Femur (tissue), 1 donor: ENCODE measurements at places on chromosomes 12 and 14.

DNA sequence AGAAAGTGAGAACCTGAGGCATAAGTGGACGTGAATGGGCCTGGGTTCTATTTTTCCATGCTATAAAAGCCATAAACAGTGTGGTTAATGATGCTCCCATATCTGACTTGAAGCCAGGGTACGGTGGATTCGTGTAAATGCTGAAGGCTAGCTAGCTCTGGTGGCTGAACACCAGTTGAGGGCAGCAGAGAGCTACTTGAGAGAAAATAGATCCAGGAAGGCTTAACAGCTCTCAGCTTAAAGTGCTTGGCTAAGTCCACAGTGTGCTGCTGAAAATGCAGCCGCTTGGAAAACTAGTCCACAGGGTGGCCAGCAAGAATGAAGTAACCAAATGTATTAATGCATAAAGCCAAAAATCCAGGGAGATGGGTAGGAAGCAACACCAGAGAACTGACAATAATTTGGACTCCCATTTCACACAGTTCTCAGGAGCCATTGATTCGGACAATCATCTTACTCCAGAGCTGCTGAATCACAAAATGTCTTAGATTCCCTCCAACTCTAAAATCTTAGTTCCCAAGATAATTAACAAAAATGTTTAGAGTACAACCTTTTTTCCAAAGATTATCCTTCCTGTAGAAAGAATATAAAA, 15.0 kb upstream of the FOXG1 start:
- no peak for DNase-seq

DNA sequence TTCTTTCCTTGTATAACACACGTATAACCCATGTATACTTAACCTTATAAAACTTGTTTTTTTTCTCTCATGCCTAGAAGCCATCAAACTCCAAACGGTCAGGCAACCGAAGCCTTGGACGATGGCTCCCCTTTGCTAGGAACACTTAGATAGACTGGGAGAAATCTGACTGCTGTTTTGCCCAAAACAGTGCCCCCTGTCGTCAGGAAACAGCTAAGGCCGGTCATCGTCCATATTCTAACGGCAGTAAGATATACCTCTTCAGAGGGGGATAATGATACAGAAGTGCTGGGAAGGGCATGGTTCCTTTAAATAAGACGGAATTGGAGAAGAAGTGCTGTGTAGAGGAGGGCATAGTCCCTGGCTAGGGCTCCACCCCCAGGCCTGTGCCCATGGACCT, 130.5 kb downstream of the SLC41A2 start:
- DNase-seq = no peak

- no peak for DNase-seq
Measured at GRCh38 chr12:54364413-54364812, at the start of gene GPR84. GPR84 (minus strand) TSS chr12:54364486; CDS start chr12:54363851, 635 bp downstream.

GRCh38 chr14:63996016-63996415, 143.2 kb downstream of the SYNE2 start:
- DNase-seq = no peak

DNA sequence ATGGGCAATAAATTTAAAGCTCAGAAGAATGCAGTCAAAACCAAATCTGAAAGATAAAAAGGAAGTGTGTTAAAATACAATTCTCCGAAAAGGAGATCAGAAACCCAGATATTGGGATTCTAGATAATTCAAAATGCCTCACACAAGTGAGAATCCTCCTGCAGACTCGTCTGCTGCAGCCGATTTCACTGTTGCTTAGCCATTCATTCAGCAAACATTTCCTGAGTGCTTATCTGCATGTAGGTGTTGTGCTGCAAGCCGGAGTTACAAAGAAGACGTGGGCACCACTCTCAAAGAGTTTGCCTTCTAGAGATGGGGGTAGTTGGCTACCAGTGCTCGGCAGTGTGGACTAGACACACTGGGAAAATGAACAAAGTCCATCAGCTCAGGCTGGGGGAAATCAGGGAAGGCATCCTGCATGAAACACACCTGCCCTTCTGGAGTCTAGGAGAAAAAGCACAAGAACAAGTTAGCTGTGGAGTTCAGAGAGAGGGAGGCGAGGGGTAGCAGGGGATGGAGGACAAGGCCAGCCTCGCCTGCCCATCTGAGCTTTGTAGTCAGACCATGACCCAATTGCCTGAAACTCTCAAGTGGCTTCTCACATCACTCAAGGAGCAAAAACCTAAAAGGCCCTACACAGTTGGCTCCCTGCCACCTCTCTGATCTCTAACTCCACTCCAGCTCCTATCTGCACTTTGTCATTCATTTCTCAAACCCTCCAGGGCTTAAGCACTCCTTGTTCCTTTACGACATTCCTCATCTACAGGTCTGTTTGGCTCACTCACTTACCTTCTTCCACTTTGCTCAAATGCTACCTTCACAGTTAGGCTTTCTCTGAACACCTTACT, 310.0 kb upstream of the DDHD1 start:
- no peak for DNase-seq

DNA sequence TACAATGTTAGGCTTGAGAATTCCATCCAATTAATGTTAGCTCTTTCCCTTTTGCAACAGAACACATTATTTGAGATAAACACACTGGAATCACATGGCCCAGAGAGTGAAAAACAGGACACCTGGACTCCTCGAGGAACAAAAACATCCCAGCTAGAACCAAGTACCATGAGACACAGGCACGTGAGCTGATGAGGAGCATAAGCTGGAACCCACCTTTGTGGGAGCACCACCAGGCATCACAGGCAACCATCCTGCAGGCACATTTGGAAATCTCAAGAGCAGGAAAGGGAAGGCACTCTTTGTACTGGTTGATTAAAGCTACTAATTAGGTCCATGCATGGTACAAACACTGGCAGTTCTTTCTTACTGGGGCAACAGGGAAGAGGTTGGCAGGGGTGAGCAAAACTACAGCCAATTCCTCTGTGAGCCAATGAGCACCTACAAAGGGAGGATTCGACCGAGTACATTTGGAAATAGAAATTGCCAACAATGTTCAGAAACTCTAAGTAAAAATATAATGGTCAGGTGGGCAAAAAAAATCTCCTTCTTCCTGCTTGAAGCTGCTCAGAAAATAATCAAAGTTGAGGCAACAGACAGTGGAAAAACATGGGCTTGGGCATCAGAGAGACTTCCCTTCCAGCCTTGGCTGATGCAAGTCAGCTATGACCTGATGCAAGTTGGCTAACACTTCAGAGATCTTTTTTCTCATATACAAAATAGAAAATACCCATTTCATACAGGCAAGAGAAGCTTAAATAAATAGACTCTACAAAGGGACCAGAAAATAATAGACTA, 216.7 kb downstream of the NUAK1 start:
- no peak for DNase-seq

- no peak for DNase-seq
Measured at GRCh38 chr14:31717294-31718085, 156.3 kb downstream of the NUBPL start.

DNA sequence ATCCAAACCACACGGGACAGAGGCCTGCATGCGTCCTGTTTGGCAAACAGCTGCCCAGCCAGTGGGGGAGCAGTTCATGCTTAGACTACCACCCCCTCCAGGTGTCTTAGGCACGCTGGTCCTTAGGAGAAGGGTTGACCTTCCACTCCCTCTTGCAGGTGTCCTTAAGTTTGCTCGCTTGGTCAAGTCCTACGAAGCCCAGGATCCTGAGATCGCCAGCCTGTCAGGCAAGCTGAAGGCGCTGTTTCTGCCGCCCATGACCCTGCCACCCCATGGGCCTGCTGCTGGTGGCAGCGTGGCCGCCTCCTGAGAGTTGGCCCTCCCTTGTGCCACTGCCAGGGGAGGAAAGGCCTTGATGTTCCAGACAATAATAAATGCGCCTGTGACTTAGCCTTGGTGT, 1.8 kb downstream of the C12orf57 start:
- no peak for DNase-seq

GRCh38 chr12:92701441-92701840, 1.3 kb upstream of the PLEKHG7 start:
- DNase-seq = no peak

DNA sequence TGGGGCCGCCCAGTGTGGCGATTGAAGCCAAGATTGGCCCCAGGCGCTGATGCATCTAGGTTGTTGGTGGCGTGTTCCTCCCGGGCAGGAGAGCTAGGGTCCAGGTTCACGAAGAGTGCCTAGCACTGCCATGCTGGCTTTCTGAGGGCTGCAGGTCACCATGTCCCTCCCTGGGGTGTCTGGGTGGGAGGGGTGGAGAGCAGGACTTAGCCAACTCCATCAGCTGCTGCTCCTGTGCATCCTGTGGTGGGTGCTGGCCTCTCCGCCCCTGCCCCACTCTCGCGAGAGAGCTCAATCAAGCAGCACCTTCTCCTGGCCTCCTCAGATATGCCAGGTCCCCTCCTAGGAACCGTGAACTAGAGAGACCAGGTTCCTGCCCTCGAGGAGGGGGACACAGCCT, 1.8 kb downstream of the TRMT61A start:
- no peak for DNase-seq

GRCh38 chr12:124865728-124866127, 2.1 kb upstream of the SCARB1 start:
- DNase-seq = no peak

GRCh38 chr12:62533755-62534107, 67.1 kb downstream of the MON2 start:
- DNase-seq = no peak

GRCh38 chr12:69339999-69340398, 8.2 kb upstream of the LYZ start:
- no peak for DNase-seq

DNA sequence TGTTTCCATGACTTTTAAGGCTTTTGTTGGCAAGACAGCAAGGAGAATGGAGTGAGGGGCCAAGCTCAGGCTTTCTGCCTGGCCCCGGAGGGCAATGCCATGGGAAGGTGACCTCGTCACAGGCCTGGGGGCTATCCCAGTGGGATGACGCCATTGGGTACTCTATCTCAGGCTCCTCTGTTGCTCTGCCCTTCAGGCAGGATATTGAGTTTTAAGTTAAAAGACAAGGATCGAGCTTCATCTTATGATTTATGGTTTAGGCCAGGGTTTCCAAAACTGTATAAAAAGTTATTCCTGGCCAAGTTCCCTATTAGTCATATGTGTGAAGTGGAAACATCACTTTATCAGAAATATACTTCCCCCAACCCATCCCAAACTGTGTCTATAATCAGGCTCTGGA, 127.7 kb downstream of the ZFP36L1 start:
- DNase-seq = peak; percentile 1

DNA sequence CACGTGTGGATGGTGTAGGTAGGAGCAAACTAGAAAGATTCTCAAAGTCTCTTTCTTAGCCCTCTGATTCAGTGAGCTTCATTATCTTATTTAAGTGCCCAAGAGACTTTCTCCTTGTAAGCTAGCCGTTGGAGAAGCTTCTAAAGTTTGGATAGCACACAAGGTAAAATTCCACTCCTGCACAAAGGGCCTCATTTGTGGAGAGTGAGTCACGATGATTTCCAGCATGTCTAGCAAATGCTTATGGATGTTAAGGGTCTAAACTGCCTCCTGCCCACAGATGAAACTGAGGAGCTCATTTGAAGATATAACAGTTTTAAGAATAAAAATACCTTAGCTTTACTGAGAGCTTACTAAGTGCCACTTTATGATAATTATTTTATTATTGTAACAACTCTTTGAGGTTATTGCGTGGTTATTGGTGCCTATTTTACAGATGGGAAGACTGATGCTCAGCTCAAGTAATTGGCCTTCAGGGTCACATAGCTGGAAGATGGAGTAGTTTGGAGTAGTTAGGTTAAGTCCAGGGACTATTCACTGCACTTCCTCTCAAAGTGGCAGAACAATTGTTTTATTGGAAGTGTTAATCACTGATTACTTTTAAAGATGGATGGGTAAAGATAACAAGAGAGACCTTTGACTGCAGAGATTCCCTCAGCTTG, 78.7 kb upstream of the HIF1A start:
- DNase-seq = no peak

DNA sequence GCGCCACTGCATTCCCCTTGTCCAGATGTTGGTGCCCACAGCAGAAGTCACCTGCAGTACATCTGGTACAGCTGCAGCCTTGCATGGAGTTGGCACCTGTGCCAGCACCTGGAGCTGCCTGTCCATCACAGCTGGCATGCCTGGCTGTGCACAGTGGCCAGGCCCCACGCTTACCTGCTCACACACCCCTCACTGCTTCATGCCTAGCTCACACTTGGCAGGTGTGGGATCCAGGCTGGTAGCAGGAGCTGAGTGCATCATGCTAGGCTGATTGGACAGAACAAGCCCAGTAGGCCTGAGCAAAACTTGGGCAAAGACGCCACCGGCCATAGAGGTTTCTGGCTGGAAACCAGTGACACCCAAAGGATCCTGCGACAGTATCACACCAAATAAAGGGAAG, 402.8 kb downstream of the FOXG1 start:
- DNase-seq = no peak

GRCh38 chr14:70640938-70641547, 673 bp upstream of the TTC9 start:
- DNase-seq = peak; percentile 43

- peak; percentile 99 for DNase-seq
Measured at GRCh38 chr12:76083904-76084862, at the start of gene NAP1L1. NAP1L1 (minus strand) TSS chr12:76084685; CDS start chr12:76074219, 10,466 bp downstream.

DNA sequence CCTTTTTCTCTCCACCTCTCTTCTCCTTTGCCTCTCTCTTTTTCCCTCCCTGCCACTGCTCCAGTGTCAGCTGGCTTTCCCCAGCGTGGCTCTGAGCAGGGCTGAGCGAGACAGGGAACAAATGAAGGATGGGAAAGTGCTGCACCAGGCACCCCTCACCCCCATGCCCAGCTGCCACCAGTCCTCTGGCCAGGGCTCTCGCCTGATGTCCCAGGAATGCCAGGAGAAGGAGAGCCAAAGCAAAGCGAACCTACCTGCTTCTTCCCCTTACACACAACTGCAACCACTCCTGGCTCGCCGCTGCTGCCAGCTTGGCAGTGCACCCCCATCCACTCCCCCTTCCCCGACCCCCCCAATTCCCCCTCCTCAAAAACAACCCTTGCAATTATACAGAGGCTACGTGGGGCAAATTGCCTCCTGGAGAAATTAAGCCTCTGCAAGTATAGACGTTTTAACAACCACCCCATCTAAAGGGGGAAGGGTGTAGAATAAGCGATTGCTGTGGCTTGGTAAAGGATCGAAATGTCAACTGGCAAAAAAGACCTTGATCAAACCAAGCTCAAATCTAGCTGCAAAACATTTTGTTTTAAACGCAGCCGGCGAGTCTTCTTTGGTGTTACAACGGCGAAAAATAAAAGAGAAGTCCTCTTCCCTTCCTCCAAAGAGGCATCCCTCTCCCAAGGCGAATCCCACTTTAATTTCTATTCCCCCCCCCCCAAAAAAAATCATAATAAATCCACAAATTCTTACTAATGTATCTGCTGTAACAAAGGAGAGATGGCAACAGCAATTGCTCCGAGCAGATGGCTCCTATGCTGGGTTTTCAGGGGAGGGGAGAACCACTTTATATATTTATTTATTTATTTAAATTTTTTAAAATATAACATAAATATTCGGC, 2.9 kb downstream of the BCL11B start:
- DNase-seq = no peak

GRCh38 chr12:79266343-79267144, 402.0 kb downstream of the SYT1 start:
- no peak for DNase-seq
